Immature natural killer cell (primary cell): ENCODE measurements at places on chromosomes 16 and 17.
A peak's percentile ranks its signal among the peaks of the same experiment; 100 is the strongest.

GRCh38 chr16:49464877-49465504, 91.4 kb downstream of the C16orf78 start:
- no peak for DNase-seq

DNA sequence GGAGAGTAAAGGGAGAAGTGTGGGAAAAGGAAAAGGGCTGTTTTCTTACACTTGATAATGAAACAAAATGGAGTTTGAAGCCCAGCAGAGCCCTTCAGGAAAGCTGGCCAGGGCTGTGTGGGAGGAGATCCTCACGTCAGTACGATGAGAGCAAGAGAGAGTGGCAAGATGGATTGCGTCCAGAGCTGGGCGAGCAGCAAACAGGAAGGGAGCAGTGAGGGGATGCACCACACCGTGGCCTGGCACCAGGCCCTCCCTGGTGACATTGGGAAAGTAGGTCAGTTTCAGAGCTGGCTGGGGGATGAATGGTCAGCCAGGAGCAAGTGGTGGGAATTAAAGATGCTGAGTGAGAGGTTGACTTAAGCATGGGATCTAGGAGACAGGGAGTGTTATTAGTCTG, 273.6 kb downstream of the GRIN2A start:
- no peak for DNase-seq

DNA sequence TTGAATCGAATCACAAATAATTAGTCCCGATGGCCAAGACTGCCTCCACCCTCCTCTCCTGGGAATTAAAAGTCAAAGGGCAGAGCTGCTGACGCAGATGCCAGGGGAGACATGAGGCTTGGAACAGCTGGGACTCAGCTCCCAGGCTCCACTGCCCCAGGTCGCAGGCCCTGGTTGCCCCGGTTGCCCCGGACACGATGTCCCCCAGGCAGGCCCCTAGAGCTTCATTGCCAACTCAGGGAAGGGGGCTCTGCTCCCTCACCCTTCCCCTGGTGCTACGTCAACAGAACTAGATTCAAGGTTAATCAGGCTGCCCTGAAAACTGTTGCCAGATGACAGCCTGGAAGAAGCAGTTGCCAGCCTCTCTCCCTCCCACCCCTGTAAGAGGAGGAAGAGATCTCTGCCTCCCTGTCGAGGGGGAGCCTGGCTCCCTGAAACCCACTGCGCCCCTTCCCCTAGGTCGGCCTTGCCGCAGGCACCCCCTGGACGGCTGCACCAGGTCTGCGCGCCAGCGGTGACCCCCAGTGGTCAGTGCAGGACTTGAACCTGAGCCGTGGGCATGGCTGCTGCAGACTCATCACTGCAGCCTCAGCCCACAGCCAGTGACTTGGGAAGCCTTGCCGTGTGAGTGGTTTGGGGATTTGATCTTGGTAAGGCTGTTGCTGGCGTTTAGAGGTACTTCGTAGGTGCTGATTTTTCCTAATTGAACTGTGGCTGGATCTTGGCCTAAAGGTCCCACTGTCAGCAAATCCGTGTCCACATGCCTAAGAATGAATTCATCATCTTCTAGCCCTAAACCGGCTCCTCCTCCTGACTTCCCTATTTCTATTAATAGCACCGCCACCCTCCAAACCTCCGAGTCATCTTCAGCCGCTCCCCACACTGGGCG, 84.1 kb upstream of the TOB1 start:
- peak; percentile 41 for DNase-seq

DNA sequence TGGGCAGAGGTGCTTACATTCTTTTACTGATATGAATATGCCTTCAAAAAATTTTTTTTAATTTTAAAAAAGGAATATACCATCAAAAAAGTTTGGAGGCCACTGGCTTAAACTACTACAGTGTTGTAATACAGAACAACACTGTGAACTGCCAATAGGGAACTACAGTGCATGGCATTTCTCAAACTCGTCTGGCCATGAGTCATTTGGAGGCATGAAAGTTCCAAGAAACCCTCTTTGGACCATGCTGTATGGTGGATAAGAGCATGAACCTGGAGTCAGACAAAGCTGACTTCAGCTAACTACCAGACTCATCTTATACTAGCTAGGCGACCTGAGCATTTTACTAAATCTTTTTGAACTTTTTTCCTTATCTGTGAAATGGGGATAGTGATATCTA, 9.2 kb upstream of the NF1 start:
- no peak for DNase-seq

GRCh38 chr16:30053376-30054015, 12.1 kb upstream of the ALDOA start:
- DNase-seq = no peak

GRCh38 chr17:77645072-77646045, 313.1 kb upstream of the TNRC6C start:
- peak; percentile 29 for DNase-seq

DNA sequence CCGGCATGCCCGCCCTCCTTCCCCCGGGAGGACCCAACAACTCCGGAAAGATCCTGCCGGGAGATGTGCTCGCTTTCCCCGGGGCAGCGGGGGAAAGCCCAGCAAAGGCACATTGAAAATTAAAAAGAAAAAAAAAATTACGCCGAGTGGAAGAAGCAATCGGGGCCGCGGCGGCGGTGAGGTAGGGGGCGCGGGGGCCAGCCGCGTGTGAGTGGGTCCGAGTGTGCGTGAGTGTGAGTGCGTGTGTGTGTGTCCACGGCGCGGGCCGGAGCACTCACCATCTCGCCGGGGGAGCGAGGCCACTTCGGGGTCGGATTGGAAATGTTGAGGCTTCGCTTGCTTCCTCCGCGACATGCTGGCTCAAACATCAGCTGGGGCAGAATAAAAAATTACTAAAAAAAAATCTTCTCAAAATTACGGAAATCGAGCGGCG, at the start of gene SALL1:
Gene SALL1, minus strand, starts transcription at position 383 of the 433 bp plus-strand sequence. Its CDS starts 29 bp downstream, at position 354.
- no peak for DNase-seq

GRCh38 chr17:5249615-5250014, 15.0 kb upstream of the SCIMP start:
- peak; percentile 71 for DNase-seq
